Hematopoietic multipotent progenitor cell (in vitro differentiated cells): ENCODE measurements at places on chromosomes 12 and 14. TPM values are rescaled to one million over a fixed set of nuclear protein-coding genes. Genes with fewer than 3 reads are reported as not detected.

Gene ATL1
- 11.0 TPM for total RNA-seq

Gene GSG1
- total RNA-seq = under 0.01 TPM

Gene CDCA4
- 26.7 TPM for total RNA-seq

Gene TTC7B
- 26.1 TPM for total RNA-seq

DNA sequence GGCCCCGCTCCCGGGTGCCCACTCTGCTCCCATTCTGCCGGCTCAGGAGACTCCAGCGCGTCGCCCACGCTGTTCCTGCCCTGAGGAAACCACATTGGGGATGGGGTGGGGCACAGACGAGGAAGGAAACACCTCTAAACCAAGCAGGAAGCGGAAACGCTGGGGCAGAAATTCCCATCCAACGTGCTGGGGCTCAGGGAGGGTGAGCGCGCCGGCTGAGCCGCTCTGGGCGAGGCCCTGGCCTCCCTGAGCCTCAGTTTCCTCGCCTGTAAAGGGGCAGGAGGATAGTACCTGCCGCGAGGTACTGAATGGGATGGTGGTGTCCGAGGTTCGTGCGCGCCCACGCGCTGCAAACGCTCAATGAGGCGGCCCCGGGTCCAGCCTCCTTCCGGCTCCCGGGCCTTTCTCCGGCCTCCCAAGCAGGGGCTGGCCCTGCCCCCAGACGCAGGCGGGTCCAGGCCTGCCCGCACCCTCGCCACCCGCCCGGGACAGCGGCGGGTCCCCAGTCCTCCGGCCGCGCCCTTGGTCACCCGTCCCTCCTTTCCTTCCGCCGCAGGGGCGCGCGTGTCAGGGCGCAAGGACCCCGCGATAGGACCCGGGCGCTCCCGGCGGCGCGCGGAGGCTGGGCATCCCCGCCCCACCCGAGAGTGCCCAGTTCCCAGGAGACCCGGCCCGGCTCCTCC lies 673 bp downstream of the BEGAIN start:
- DNase-seq = no peak

DNA sequence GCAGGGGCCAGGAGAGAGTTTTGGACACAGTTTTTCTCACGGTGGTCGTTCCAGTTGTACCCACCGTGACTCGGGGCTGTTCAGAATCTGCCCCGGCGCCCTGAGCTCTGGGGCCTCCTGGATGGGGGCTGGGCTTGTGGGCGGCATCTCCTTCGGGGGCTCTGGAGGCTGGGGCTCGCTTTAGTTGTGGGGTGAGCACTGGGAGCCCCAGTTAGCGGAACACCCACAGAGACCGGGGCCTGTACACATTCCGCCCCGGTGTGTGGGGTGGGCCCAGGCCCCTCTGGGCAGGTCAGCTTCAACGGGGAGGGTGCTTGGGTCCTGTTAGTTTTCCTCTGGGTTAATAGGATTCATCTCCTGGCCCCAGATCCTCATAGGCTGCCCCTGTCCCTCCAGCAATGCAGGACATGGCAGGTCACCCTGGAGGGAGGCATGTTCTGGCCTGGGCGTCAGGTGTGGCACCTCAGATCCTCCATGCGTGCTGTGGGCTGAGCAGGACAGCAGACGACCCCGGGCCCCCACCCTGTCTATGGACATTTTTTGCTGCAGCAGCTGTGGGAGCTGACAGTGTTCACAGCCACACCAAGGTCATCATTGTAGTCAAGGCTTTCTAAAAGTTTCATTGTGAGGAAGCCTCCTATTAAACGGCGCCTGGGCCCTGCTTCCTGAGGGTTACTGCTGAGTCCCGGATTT lies 393.2 kb downstream of the TMEM121 start:
- no peak for DNase-seq

- peak; percentile 83 for DNase-seq
These were observed 26.9 kb downstream of the ZFC3H1 start for GRCh38 chr12:71636704-71637115.

- DNase-seq = no peak
These were observed 779.7 kb upstream of the FLRT2 start for GRCh38 chr14:84750284-84750683.

GRCh38 chr12:109892165-109892715 lies 7.8 kb upstream of the TCHP start:
- no peak for DNase-seq
